ENCODE measurements at places on chromosomes 16 and 17. TPM values are rescaled to one million over a fixed set of nuclear protein-coding genes. Genes with fewer than 3 reads are reported as not detected.

DNA sequence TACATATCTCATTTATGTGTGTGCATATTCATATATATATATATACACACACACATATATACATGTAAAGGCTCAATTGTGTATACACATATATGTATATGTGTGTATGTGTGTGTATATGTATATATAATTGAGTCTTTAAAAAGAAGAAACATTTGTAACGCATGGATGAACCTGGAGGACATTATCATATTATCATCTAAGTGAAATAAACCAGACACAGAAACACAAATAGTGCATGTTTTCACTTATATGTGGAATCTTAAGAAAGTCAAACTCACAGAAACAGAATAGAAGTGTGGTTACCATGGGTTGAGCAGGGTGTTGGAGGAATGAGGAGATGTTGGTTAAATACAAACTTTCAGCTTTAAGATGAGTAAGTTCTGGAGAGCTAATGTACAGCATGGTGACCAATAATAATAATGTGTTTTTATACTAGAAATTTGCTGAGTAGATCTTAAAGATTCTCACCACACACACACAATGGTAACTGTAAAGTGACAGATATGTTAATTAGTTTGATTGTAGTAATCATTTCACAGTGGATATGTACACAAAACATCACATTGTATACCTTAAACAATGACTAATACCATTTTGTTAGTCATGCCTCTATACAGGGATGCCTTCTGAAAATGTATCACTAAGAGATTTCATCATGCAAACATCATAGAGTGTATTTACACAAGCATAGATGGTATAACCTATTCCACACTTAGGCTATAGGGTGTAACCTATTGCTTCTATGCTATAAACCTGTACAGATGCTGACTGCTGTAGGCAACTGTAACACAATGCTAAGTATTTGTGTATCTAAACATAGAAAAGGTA lies 132.6 kb upstream of the CACNG5 start:
- H3K27ac ChIP-seq, result no peak overlapping the region
- H3K4me3 ChIP-seq, result no peak overlapping the region
- H3K4me1 ChIP-seq, result peaks cover 23% of the 10 kb centered on the region
- H3K27me3 ChIP-seq, result no peaks in the 10 kb centered on the region
- no peak for DNase-seq

GRCh38 chr16:48294724-48295123 lies 47.4 kb upstream of the ABCC11 start:
- no peaks in the 10 kb centered on the region for H3K27me3 ChIP-seq
- H3K4me3 ChIP-seq, result no peak overlapping the region
- peaks cover 70% of the 10 kb centered on the region for H3K36me3 ChIP-seq
- no peak for DNase-seq

- H3K27ac ChIP-seq, result no peak overlapping the region
- H3K36me3 ChIP-seq, result no peaks in the 10 kb centered on the region
- DNase-seq, result no peak
- H3K27me3 ChIP-seq, result no peaks in the 10 kb centered on the region
- no peaks in the 10 kb centered on the region for H3K4me1 ChIP-seq
Observed at GRCh38 chr17:11331547-11332513, 90.8 kb downstream of the SHISA6 start.

DNA sequence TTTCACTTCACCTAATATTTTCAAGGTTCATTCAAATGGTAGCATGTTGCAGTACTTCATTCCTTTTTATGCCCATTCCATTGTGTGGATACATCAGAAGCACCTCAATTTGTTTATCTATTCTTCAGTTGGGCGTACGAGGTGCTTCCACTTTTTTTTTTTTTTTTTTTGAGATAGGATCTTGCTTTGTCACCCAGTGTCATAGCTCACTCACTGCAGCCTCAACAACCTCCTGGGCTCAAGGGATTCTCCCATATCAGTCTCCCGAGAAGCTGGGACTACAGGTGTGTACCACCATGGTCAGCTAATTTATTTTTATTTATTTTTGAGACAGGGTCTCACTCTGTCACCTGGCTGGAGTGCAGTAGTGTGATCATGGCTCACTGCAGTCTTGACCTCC lies 22.5 kb upstream of the SPNS3 start:
- H3K27me3 ChIP-seq, result no peaks in the 10 kb centered on the region
- no peaks in the 10 kb centered on the region for H3K36me3 ChIP-seq
- DNase-seq, result no peak
- H3K4me1 ChIP-seq, result peaks cover 6% of the 10 kb centered on the region
- H3K27ac ChIP-seq, result no peak overlapping the region

The KRT32 gene
- total RNA-seq, result not detected

The C16orf96 gene
- total RNA-seq, result 0.13 TPM

GRCh38 chr17:5580367-5580766 lies 3.9 kb downstream of the NLRP1 start:
- H3K4me1 ChIP-seq, result peaks cover 72% of the 10 kb centered on the region
- no peak overlapping the region for H3K4me3 ChIP-seq
- DNase-seq, result no peak
- peak overlapping the region; percentile 16 for H3K27ac ChIP-seq

- peak overlapping the region; percentile 59 for H3K4me3 ChIP-seq
- peaks cover 88% of the 10 kb centered on the region for H3K4me1 ChIP-seq
- DNase-seq, result no peak
- H3K36me3 ChIP-seq, result no peaks in the 10 kb centered on the region
- no peaks in the 10 kb centered on the region for H3K27me3 ChIP-seq
- peak overlapping the region; percentile 89 for H3K27ac ChIP-seq
Observed at GRCh38 chr17:59372138-59372751, 40.8 kb downstream of the YPEL2 start.

The KRTAP3-1 gene
- total RNA-seq, result not detected

The FGF11 gene
- 1.3 TPM for total RNA-seq

DNA sequence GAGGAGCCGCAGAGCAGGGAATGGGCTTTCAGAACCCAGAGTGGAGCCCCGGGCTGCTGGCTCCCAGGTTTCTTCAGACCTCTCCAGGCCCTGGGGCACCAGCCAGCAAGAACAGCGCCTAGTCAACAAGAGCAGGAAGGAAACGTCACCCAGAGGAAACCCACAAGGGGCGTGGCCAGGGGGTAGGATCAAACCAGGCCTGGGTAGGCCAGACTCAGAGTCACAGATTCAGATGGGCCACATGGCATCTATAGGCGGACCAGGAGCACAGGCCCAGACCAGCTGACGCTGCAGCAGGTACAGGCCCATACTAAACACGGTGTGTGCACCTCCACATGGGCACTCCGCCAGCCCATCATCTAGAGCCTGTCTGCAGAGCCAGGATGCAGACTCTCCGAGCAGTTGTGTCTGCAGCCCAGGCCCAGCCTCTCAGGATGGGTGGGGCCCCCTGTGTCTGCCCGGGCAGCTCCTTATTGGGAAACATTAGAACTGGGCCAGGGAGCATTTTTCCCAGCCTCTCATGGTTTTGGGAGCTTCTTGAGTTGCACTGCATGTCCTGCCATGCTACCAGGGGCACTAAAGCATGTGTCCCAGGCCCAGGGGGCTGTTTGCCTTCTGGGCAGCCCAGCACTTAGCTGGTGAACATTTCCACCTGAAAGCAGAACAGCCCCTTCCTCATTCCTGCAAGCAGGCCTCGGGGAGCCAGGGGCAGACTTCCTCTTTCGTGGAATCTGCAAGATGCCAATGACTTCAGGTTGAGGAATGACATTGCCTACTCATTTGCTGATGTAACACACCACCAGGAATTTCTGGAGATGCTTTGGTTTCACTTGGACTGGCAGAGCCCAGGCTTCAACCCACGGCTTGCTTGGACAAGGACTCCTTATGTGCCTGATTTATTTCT lies at the start of gene NLRP1:
Gene NLRP1, minus strand, starts transcription at position 127 of the 904 bp plus-strand sequence. CDS start 552 bp downstream, outside the sequence.
- peak within 1 kb of the TSS; percentile 92 for H3K4me3 ChIP-seq
- H3K36me3 ChIP-seq, result peaks cover 33% of the 10 kb centered on the region
- peak within 1 kb of the TSS; percentile 93 for H3K27ac ChIP-seq
- H3K4me1 ChIP-seq, result peaks cover 66% of the 10 kb centered on the region

The HSF5 gene
- 4.5 TPM for total RNA-seq

The RAB11FIP4 gene
- total RNA-seq, result 37.9 TPM

The SEPTIN12 gene
- total RNA-seq, result not detected

The FBXO39 gene
- total RNA-seq, result 0.22 TPM

The STX1B gene
- total RNA-seq, result 1.6 TPM

The KRTAP1-5 gene
- total RNA-seq, result not detected

GRCh38 chr16:65600629-65601028 lies 478.8 kb upstream of the CDH11 start:
- no peaks in the 10 kb centered on the region for H3K36me3 ChIP-seq
- no peaks in the 10 kb centered on the region for H3K4me1 ChIP-seq
- no peak overlapping the region for H3K27ac ChIP-seq
- no peaks in the 10 kb centered on the region for H3K27me3 ChIP-seq
- no peak for DNase-seq

DNA sequence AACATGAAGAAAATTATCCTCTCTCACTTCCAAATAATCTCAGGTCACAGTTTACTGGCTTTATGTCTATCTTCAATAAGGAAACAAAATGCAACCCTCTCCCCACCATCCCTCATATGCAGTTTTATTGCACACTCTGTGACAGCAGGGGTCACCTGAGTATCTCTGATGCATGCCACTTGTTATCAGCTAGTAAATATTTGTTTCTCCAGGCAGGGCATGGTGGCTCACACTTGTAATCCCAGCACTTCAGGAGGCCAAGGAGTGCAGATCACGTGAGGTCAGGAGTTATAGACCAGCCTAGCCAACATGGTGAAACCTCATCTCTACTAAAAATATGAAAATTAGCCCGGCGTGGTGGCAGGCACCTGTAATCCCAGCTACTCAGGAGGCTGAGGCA lies 61.1 kb downstream of the ADAMTS18 start:
- peaks cover 6% of the 10 kb centered on the region for H3K27me3 ChIP-seq
- no peaks in the 10 kb centered on the region for H3K36me3 ChIP-seq
- H3K27ac ChIP-seq, result no peak overlapping the region
- DNase-seq, result no peak

DNA sequence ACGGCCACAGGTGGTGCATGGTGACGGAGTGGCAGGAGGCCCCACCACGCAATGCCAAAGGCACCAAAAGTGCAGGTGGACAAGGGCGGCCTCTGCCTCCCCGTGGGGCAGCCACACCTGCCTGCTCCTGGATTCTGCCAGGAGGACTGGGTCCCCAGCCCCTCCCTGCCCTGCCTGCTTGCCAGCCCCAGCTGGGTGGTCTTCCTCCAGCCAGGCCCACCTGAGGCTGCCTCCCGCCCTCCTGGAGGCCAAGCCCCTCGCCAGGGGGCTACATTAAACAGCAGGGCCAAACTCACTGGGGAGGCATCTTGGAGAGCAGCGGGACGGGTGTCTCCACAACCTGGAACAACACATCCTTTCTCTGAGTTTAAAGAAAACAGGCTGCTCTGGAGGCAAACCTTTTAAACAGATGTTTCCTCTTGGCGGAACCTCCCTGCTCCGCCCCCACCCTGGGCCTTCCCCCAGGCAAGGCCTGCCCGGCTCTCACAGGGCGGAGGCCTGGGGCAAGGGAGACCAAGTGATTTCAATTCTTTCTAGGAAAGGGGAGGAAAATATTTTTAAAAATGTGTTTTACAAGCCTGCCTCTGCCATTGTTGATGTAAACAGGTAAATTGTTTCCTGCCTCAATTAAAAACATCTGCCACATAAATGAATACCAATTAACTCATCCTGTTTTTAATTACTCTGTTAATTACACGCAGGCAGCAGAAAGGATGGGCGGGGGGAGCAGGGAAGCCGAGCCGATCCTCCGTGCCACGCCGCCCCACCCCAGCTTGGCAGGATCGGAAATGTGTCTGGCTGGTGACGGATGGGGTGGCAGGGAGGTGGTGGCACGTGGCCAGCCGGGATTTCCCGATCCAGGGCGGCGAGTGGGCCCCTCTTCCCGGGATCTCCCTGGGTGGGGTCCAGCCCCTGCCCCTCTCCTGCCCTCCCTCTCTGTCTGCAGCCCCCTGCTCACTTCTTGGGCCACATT lies 54.4 kb upstream of the PABPN1L start:
- peak overlapping the region; percentile 74 for H3K4me3 ChIP-seq
- H3K27ac ChIP-seq, result peak overlapping the region; percentile 83
- no peaks in the 10 kb centered on the region for H3K27me3 ChIP-seq
- peak; percentile 49 for DNase-seq
- peaks cover 13% of the 10 kb centered on the region for H3K36me3 ChIP-seq

- peak overlapping the region; percentile 97 for H3K4me3 ChIP-seq
- no peaks in the 10 kb centered on the region for H3K27me3 ChIP-seq
- peaks cover 81% of the 10 kb centered on the region for H3K4me1 ChIP-seq
- peak overlapping the region; percentile 98 for H3K27ac ChIP-seq
- DNase-seq, result no peak
- H3K36me3 ChIP-seq, result peaks cover 79% of the 10 kb centered on the region
Observed at GRCh38 chr17:4941319-4941610, 1.2 kb downstream of the RNF167 start.

DNA sequence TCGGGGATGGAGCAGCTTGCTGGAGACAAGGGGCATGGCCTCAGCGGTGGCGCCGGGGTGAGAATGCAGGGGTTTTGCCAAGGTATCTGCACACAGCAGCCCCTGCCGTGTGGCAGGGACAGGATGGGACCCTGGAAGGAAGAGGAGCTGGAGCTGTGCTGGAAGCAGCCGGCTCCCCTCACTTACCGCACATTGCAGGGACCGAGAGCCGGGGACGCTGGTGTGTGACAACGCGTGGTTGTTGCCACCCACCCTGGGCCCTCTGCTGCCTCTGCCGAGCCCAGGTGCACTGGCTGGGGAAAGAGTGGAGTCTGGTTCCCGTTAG lies 3.0 kb downstream of the NUBP2 start:
- H3K4me1 ChIP-seq, result peaks cover 24% of the 10 kb centered on the region
- no peak overlapping the region for H3K4me3 ChIP-seq
- peaks cover 23% of the 10 kb centered on the region for H3K36me3 ChIP-seq
- H3K27me3 ChIP-seq, result no peaks in the 10 kb centered on the region

GRCh38 chr17:29163563-29163962 lies 16.6 kb downstream of the MYO18A start:
- no peak for DNase-seq
- H3K27ac ChIP-seq, result no peak overlapping the region
- H3K36me3 ChIP-seq, result no peaks in the 10 kb centered on the region
- H3K27me3 ChIP-seq, result no peaks in the 10 kb centered on the region
- peaks cover 5% of the 10 kb centered on the region for H3K4me1 ChIP-seq
